ENCODE measurements at places on chromosomes 1 and 21.

- no peak for DNase-seq
These were observed 19.7 kb downstream of the SRSF4 start for GRCh38 chr1:29162025-29162424.

GRCh38 chr1:233387585-233387984 lies 60.1 kb downstream of the MAP3K21 start:
- DNase-seq, result no peak

GRCh38 chr1:39646232-39647081 lies 7.0 kb upstream of the HEYL start:
- no peak for DNase-seq

- DNase-seq, result no peak
These were observed 32.1 kb upstream of the PLPPR4 start for GRCh38 chr1:99232172-99232571.

- no peak for DNase-seq
These were observed 537.4 kb upstream of the RGS18 start for GRCh38 chr1:191620883-191621282.

- DNase-seq, result no peak
These were observed 19.4 kb upstream of the LRRC53 start for GRCh38 chr1:74531796-74532195.

DNA sequence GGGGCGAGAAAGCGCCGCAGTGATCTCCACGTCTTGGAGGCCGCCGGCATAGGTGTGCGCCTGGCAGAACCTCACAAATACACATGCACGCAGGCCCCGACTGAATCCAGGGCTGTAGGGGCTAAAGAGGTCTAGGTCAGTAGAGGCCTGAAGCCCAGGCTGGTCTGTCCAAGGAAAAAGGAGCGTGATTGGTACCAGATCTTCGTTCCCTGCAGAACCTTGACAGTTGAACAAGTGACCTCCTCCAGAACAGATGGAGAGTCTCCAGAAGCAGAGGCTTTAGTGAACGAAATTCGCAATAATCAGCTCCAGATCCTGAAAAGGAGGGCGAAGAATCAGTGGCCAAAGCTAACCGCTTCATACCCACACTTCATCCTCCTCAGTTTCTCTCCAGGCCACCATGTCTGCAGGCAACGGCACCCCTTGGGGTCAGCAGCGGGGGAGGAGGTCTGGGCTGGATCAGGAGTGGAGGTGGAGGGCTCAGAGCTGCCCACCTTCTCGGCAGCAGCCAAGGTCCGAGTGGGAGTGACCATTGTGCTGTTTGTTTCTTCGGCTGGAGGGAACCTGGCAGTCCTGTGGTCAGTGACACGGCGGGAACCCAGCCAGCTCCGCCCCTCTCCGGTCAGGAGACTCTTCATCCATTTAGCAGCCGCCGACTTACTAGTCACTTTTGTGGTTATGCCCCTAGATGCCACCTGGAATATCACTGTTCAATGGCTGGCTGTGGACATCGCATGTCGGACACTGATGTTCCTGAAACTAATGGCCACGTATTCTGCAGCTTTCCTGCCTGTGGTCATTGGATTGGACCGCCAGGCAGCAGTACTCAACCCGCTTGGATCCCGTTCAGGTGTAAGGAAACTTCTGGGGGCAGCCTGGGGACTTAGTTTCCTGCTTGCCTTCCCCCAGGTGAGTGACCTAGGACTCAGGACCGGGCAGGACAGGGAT lies 749 bp upstream of the PEX11B start:
- DNase-seq, result no peak

GRCh38 chr21:22235866-22236590 lies 1237.8 kb downstream of the NCAM2 start:
- DNase-seq, result no peak

GRCh38 chr1:101460739-101461138 lies 223.9 kb downstream of the S1PR1 start:
- no peak for DNase-seq

DNA sequence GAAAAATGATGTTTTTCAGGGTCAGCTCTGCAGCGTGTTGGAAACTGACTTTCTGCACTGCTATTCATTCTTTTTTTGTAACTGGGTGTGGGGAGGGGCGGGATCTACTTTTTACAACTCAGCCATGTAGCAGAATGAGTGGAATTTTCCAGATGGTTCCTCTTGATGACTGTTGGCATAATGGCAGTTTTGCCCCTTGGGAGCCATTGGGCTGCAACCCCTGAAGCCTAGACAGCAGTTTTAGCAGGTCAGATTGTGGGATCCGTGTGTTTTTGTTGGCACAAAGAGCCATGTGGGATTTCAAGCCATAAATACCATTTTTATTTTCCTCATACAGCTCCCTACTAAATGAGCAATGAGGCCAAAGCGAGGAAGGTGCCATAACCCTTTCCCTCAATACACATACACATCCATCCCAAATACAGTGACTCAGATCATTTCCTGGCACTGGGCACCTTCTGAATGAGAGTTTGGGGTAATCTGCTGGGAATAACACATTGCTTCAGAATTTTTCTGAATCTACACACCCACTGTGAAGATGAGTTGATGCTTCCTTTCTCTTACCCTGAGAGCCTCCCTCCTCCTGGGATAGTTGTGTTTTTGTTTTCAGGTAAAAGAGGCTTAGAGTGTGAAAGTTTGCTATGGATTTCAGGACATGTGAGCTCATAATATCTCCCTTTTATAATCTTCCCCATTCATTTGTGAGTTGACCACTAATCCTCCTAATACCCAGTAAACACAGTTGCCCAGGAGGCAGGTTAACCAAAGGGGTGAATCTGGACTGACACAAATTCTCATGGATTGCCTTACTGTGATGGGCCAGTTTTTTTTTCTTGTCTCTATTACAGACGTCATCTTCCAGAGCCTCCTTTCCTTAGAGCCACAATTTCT lies 13.1 kb downstream of the S100A10 start:
- no peak for DNase-seq

All from activated CD8-positive, alpha-beta memory T cell treated with anti-CD3 and anti-CD28 coated beads for 1 hour (primary cell).